Epithelial cell of esophagus (primary cell): ENCODE measurements at places on chromosomes 11 and 22.

GRCh38 chr11:108592591-108593213 lies 866 bp downstream of the EXPH5 start:
- peak; percentile 34 for DNase-seq

DNA sequence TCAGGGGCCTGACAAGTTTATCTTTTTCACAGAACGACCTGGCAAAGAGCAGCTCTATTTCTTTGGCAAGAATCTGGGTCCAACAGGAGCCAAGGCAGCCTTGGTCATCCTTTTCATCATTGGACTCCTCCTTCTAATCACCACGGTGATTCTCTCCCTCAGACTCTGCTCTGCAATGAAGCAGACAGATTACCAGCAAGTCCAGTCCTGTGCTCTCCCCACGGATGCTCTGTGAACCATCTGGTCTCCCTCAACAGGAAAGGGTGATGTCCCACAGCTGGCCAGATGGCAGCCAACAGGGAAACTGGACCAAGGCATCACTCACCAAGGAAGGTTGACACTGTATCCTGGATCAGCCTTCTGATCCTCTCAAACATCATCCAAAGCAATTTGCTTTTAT lies 17.0 kb upstream of the PANX1 start:
- peak; percentile 42 for DNase-seq

DNA sequence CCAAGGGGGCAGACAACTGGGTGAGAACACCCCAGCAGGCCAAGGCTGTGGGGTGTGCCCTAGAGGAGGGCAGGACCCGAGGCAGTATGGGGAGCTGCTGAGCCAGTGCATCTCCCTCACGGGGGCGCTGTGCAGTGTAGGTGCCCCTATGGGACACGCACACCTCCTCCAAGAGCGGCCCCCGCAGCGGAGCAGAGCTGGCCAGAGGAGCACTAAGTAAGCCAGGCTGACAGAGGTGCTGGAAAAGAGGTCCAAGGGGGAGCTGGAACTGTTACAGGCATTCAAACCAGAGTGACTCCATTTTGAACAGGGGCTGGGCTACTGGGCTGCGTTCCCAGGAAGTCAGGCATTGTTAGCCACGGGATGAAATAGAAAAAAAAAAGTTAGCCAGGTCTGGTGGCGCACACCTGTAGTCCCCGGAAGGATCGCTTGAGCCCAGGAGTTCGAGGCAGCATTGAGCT lies 41.8 kb downstream of the TST start:
- no peak for DNase-seq

- peak; percentile 54 for DNase-seq
Observed at GRCh38 chr11:81432333-81432732, 1301.3 kb downstream of the FAM181B start.

DNA sequence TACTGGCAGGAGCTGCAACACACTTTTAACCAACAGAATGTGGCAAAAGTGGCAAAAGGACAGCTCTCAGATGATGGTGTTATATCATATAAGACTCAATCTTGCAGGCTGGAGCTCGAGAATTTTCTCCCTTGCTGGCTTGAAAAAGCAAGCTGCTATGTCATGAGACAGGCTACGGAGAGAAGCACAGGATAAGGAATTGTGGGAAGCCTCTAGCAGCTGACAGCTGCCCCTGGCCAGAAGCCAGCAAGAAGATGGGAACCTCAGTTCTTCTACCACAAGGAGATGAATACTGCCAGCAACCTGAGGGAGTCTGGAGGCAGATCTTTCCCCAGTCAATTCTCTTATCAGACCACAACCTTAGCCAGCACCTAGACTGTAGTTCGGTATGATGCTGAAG lies 24.6 kb downstream of the FXYD6 start:
- no peak for DNase-seq

DNA sequence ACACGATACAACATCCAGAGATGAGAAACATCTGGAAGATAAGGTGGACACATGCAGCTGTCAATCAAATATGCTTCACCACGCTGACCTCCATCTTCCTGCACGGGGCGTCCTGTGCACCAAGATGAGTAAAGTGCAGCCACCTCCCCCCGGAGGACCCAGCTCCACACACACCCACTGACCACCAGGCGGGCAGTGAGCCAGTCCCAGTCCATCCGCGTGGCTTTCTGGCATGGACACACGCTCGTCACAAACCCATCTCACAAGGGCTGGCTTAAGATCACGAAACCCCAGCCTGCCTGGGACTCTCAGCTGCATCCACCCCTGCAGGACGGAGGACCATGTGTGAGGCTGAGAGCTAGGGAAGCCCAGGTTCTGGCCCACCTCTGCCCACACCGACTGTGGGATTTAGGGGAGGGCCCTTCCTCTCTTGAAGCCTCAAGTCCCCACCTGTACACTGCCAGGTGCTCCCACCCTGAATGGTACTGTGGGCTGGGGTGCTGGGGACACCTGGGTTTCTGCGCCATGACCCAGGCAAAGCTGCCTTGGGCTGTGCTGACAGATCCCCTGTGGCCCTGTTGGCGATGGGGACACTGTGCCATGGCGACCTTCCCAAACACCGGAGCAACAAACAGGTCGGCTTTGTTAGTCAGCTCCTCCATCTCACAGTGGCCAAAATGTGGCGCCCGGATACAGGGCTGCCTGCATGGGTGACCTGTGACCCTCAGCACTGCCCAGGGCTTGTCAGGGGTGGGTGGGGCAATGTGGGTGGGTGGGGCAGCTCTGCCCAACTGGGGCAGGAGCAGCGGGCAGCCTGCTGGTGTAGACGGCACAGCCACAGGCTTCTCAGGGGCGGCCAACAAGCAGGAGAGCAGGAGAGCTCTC lies 629.0 kb downstream of the TBC1D22A start:
- no peak for DNase-seq

GRCh38 chr11:58621586-58622262 lies 741 bp upstream of the CNTF start:
- DNase-seq, result peak; percentile 65

GRCh38 chr11:36591433-36591832 lies 2.9 kb upstream of the IFTAP start:
- DNase-seq, result no peak

DNA sequence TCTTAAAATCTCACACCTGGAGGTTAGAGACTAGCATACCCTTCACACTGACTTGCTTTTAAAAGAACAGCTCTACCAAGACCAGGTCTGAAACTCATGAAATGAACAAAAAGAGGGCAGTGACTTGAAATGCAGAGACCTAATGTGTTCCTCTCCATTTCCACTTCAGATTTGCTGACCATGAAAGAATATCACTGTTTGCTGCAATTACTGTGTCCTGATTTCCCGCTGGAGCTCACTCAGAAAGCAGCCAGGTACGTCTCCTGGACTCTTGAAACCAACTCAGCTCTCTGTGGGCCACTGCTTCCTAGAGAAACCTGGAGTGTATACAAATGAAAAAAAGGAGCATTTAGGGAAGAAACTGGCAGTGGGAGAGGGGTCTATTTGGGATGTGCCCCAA lies 39.2 kb downstream of the ARFGAP2 start:
- DNase-seq, result no peak

DNA sequence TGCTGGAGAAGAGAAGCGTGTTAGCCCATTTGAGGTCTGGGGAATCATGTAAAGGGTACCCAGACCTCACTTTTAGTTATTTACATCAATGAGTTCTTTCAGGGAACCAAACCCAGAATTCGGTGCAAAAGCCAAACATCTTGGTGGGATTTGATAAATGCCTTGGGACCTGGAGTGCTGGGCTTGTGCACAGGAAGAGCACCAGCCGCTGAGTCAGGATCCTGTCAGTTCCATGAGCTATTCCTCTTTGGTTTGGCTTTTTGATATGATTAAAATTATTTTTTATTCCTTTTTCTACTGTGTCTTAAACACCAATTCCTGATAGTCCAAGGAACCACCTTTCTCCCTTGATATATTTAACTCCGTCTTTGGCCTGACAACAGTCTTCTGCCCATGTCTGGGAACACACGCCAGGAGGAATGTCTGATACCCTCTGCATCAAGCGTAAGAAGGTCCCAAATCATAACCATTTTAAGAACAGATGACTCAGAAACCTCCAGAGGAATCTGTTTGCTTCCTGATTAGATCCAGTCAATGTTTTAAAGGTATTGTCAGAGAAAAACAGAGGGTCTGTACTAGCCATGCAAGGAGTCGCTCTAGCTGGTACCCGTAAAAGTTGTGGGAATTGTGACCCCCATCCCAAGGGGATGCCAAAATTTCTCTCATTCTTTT lies 65.2 kb downstream of the ALX4 start:
- DNase-seq, result no peak

DNA sequence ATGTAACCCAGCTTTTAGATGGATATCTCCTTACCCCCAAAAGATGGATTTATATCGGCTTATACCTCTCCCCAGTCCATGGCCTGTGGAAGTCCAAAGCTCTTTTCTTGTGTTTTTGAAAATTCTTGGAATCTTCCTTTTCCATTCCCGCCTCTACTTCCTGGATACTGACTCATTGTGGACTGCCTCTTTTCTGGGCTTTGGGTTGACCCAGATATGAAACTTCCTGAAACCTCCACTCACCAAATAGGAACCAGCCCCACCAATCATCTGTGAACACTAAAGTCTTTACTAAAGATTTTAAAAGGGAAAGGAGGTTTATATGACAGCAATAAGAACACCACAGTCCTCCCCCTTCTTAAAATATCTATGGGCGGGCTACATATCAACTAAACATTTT lies 163.4 kb upstream of the SYN3 start:
- DNase-seq, result no peak

GRCh38 chr22:25113316-25113721 lies 86.3 kb upstream of the CRYBB3 start:
- DNase-seq, result peak; percentile 42

DNA sequence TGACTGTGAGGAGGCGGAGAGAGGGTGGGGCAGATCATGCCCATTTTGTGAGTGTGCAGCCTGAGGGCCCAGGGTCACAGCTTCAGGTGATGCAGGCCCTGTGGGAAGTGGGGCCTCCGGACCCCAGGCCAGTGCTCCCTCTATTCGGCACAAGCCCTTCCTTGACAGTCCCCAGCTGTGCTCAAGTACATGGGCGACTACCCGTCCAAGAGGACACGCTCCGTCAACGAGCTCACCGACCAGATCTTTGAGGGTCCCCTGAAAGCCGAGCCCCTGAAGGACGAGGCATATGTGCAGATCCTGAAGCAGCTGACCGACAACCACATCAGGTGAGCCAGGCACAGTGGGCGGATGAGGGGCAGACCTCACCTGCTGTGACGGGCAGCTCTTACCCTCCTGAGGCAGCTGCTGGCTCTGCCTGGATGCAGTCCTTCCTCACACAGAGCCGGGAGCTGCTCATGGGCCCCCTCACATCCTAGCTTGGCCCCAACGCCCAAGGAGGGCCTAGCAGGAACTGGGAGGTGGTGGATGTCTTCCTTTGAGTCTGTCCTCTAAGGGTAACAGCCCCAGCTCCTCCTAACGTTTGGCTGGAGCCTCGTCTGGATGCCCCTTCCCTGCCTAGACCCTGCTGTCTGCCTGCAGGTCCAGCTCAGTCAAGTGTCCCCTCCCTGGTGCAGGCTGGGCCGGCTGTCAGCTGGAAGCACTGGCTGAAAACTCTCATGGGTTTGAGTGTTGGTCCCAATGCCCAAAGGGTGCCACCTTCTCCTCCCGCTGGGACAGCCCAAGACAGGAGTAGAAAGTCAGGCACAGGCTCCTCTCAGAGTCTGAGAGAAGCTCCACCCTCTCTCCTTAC lies 76.1 kb downstream of the MYO7A start:
- no peak for DNase-seq

- DNase-seq, result peak; percentile 44
Observed at GRCh38 chr22:27175021-27175838, 517.8 kb downstream of the MIAT start.

DNA sequence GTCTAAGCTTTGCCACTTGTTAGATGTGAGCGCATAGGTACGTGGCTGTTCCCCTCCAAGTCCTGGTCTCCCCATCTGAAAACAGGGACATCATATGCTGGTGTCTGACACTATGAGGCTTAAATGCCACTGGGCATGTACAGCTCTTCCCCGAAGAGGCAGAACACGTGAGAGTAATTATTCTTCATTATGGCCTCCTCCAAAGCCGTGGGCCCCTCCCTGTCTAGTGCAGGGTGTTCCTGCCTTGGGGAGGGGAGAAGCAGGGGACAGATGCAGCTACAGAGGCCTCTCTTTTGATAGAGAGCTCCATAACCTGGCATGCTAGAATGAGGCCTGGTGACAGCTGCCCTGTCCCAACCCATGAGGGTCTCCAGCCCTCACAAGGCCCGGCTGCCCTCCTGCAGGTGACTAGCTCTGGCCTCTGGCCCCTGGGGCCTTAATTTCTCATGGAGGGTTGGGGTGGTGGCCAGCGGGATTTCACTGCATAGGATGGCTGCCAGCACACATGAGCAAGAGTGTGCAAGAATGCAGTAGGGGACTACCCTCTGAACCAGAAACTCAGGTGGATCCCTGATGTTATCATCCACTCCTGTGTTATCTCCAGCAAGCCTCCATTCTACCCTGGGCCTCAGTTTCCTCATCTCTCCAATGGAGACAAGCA lies 334.6 kb downstream of the MN1 start:
- DNase-seq, result no peak

- DNase-seq, result no peak
Observed at GRCh38 chr22:48849963-48850657, 977.6 kb downstream of the BRD1 start.

GRCh38 chr11:27239305-27239942 lies 123.6 kb downstream of the CCDC34 start:
- no peak for DNase-seq

DNA sequence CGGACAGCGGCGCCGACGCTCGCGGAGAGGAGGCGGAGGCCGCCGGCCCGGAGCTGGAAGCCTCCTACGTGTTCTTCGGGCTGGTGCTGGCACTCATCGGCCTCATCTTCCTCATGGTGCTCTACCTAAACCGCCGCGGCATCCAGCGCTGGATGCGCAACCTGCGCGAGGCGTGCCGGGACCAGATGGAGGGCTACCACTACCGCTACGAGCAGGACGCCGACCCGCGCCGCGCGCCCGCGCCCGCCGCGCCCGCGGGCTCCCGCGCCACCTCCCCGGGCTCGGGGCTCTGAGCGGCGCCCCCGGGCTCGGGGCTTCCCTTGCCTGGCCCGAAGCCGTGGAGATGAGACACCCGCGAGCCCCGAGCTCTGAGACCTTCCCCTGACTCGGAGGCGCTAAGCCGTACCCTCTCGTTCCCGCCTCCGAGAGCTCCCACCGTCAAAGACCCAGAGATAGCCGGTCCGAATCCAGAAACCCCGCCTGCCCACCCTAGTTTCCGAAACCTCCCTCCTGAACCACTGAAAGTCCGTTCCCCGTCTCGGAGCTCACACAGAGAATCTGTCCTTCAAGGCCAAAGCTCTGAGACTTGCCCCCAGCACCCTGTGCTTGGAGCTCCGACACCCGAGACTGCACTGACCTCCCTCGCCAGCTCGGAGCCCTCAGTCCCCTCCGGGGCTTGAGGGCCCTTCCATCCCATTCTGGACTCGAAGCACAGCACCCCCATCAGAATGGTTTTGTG lies 1.5 kb downstream of the TPBGL start:
- no peak for DNase-seq
